SW480 (cell line): ENCODE measurements at places on chromosomes 13 and 19.

DNA sequence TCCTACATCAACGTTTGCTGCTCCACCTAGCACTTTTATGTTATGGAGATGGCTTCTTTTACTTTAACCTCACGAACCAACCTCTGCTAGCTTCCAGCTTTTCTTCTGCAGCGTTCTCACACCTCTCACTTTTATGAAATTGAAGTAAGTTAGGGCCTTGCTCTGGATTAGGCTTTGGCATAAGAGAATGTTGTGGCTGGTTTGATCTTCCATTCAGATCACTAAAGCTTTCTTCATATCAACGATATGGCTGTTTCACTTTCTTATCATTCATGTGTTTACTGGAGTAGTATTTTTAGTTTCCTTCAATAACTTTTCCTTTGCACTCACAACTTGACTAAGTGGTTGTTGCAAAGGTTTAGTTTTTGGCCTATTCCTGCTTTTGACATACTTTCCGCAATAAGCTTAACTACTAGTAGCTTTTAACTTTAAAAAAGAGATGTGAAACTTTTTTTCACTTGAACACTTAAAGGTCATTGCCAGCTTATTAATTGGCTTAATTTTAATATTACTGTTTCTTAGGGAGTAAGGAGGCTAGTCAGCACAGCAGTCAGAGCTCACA lies 60.0 kb upstream of the SPRY2 start:
- no peak for DNase-seq

DNA sequence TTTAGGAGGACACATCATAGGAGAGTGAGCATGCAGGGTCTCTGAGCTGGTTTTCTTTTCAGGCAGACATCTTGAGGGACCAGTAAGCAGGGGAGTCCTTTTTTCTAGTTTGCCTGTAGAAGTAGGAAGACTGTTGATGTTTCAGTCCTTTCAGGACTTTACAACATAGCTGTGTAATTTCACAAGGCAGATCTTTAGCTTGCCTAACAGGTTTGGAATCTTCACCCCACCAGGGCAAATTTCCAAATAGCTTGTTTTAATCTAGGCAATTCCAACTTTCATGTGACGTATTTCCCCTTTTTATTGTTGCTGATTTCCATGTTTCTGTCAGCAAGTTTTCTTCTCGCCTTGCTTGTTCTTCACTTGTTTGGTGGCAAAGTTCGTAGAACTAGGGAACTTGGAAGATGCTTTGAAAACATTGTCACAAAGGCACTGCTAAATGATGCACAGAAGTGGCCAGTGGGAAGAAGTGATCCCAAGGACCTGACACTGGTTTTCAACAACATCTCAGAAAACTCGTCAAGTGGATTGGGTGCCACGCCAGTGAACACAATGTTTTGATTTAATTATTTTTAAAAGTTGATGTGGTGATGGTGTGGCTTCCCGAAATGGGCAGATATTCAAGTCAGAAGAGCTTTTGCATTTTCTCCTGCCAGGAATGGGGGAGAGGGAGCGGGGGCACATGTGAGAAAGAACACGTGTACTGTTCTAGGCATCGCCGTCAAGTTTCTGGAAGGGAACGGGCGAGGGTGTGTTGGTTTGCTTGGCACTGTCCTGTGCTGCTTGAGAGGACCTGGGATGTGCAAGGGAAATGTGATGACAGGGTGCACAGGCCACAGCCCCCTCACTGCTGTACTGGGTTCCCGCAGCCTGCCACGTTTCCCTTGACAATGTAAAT lies 418.6 kb downstream of the OXGR1 start:
- no peak for DNase-seq

DNA sequence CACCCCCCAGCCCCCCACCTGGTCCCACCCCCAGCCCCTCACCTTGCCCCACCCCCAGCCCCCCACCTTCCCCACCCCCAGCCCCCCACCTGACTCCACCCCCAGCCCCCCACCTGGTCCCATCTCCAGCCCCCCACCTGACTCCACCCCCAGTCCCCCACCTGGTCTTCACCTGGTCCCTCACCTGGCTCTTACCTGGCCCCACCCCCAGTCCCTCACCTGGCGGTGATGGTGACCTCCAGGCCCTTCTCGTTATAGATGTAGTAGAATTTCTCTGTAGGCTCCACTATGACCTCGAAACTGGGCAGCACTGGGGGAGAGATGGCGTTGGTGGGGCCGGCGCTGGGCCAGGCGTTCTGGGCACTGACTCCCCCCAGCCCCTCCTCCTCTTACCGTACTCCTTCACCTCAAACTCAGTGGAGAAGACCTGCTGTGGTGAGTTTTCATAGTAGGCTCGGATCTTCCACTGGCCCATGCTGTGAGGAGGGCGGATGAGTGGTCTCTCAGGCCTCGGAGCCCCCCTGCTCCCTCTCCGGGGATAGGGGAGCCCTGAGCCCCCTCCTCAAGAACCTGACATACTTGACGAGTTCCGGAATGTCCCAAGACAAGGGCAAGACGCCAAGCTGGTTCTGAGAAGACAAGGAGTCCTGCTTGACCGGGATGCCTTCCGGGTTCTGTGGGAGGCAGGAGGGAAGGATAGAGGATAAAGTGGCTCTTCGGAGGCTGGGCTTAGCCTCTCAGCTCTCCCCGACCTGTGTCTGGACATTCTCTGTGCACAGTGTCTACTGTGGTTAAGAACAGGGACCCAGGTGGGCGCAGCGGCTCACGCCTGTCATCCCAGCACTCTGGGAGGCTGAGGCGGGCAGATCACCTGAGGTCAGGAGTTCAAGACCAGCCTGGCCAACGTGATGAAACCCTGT lies 6.4 kb downstream of the C3 start:
- DNase-seq = no peak

GRCh38 chr13:79631051-79631659 lies 150.2 kb downstream of the NDFIP2 start:
- DNase-seq = peak; percentile 25

- DNase-seq = no peak
Measured at GRCh38 chr13:66922444-66922843, 307.7 kb downstream of the PCDH9 start.

GRCh38 chr13:78168981-78169380 lies 250.3 kb upstream of the EDNRB start:
- no peak for DNase-seq

GRCh38 chr19:14006766-14007562 lies 844 bp upstream of the RFX1 start:
- DNase-seq = no peak

GRCh38 chr13:36146511-36147269 lies 15.5 kb upstream of the DCLK1 start:
- DNase-seq = no peak

DNA sequence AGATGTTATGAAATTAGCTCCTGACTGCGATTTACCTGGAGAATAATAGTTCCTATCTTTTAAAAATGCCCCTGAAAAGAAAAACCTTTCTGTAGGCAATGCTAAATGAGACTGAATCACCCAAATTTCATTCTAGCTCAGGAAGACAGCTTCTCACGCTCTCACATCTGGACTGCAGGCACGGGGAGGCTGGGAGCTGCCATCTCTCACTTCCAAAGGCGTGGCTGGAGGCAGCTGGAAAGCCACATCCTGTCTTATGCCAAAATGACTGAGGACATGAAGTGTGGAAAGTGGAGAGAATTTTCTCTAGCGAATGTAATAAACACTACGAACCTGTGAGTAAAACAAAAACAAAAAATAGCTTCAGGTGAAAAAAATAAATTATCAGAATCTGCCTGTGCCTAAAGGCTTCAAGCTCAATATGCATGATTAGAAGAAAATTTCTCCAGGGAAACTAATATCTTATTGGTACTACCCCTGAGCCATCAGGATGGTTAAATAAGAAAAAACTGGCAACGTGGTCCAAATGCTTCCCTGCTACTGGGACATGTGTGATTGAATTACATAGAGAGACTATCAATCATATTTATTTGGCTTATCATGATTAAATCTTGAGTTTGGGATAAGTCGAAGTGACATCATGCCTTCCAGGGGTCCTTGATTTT lies 58.1 kb upstream of the UBL3 start:
- peak; percentile 42 for DNase-seq

GRCh38 chr19:40663695-40664692 lies 26.5 kb downstream of the NUMBL start:
- DNase-seq = no peak

DNA sequence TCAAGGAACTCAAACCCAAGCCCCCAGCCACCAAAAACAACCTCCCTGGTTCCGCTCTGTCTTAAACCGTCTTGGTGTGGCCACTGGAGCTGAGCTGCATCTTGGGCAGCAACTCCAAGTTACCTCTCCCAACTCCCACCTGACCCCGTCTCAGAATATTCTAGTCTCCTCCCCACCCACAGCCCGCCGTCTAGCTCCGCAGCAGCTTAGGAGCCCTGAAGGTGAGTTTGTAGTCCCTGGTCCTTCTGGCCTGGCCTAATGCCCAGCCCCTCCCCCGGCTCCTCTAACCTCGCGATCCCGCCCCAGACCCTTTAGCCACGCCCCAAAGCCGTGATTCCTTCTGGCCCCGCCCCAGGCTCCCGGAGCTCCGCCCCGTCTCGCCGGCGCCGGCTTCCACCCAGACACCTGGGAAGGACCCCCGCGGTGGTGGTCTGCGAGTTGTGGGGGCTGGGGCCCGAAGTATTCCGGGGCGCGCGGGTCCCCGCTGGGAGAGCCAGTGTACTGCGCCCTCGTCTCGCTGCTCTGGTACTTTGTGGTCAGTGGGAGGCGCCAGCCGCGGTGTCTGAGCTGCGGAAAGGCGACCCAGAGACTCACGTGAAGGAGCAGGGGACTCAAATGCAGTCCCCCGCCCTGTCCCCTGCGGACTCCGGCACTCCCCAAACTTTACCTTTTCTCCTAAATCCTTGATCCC lies 2.5 kb upstream of the LHB start:
- DNase-seq = peak; percentile 79

GRCh38 chr19:29495901-29496441 lies 29.8 kb upstream of the VSTM2B start:
- no peak for DNase-seq

DNA sequence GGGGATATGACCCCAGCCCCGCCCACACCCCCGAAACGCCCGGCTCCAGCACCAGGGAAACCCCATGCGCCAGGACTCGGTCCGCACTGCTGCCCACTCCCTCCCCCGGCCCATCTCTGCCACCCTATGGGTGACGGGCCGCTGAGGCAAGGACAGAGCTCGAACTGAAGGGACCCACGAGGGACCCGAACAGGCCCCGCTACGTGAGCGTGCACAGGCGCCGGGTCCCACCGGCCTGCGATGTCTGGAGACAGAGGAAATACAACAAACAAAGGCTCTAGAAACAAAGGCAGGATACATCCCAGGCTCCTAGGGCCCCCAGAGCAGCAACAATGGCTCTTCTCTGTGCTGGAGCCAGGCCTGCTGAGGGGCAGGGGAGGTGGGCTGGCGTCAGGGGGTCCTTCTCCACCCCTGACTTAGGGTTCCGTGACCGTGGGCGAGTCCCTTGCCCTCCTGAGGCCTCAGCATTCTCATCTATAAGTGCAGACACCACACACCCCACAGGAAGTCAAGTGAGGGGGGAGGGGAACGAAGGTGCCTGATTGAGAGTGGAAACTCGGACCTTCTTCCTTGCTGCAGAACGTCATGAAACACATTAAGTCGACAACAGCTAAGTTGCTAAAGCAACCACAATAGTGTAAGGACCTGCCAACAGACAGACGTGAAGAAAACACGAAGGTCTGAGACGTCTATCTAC lies 3.1 kb downstream of the ABHD17A start:
- DNase-seq = no peak
